ENCODE measurements at places on chromosomes 11 and 22. TPM values are rescaled to one million over a fixed set of nuclear protein-coding genes. Genes with fewer than 3 reads are reported as not detected.

Gene LRRC55
- not detected for total RNA-seq

Gene RASL10A
- 1.5 TPM for total RNA-seq

DNA sequence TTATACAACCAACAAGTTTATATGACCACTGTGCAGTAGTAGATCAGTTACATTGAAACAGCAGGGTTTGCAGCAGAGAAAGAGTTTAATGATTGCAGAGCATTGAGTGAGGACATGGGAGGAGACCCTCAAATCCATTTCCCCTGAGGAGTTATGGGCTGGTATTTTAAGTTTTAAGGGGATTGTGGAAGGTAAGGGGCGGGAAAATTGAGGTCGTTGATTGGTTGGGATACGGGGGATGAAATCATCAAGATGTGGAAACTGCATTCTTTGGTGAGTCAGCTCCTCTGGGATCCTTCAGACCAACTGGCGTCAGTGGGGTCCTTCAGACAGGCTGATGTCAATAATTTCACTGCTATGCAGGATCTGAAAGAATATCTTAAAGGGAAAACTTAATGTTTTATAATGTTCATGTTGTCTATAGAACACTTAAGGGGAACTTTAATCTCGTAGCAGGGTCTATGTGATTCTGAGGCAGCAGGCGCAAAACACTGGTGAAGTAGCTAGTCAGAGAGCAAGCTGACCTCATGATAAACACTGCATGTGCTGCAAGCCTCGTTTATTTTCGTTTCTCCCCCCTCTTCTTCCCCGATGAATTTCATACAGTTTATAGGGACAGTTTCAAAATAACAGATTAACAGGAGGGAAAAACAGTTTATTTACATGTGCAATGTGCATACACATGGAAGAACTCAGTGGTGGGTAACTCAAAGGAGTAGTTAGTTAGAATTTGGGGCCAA, 17.4 kb upstream of the BACE1-AS start:
- DNase-seq = peak; percentile 80

Gene ARVCF
- total RNA-seq = 11.0 TPM

- DNase-seq = no peak
Measured at GRCh38 chr11:12414611-12415010, 37.2 kb downstream of the PARVA start.

GRCh38 chr22:47000888-47001287, 238.4 kb downstream of the TBC1D22A start:
- DNase-seq = no peak

Gene PGA4
- total RNA-seq = 0.86 TPM

DNA sequence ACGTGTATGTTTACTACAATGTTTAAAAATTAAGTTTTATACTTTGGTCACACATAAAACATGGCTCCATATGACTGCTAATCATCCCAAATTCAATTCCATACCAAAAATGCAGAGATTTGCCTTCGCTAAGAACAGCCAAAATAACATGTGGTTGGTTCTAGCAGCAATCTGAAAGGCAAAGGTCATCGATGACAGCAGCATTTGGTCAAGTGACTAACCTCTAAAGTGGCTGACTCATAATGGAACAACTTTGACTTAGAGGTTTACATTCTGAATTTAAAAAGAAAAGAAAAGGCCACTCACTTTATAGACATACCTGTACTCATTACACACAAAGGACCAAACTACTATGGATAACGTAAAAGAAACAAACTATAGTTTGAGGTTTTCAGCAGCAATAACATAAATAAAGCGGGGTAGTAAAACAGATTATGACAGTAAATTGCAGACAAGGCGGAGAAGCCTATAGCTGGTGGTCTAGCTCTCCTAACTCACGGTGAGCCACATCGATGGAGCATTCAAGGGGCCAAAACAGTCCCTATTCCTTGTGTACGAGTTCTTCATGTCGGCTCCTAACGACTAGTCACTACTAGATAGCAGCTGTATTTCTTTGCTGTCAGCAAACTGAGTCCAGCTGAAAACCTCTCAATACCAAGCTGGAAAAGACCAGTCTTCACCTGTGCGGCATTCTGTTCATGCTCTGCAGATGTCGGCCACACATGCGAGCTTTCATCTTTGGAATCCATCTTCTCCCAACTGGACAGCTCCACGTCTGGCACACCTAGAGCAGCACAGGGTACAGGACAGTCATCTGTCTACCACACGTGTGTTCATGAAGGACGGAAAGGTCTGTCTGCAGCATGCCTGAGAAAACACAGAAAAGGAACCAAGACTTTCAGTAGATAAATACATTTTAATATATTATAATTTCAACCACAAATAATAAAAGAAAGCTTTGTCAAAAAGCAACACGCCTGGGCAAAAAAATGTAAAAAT, 42.1 kb downstream of the PRDM10 start:
- peak; percentile 93 for DNase-seq

Gene PYGM
- 1.0 TPM for total RNA-seq

Gene ACCS
- total RNA-seq = 21.3 TPM

Gene PGA3
- total RNA-seq = 0.43 TPM

DNA sequence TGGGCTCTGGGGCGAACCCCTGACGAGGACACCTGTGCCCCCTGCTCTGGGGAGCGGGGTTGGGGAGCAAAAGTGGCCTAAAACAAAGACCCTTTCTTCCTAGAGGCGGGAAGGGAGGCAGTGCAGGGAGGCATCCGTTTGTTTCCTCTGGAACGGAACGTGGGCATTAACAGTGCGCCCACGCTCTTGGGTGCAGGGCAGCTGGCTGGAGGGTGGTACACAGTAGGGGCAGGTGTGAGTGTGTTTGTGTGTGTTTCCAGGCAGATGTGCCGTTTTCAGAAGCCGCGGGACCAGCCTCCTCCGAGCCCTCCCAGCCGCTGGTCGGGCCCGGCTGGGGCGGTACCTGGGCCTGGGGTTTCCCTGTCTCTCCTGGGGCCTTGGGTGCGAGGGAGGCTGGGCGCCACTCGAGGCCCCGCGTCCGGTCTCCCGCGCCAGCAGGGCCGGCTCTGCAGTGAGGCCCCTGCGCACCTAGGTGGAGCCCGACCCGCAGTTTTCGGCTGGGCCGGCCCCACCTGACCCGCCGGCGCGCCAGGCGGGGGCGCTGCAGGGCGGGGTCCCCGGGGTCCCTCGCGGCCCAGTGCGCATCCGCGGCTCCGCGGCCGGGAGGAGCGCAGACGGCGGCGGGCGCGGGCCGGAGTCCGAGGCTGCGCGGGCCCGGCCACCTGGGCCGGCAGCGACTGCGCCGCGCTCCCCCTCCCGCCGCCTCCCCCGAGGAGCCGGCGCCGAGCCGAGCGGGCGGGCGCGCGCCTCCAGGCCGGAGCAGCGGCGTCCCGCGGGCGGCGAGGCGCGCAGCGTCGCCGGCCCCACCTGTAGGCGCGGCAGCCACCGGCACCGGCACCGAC, 1252.7 kb downstream of the BRD1 start:
- peak; percentile 19 for DNase-seq

- DNase-seq = no peak
Measured at GRCh38 chr11:117750357-117750756, 46.7 kb downstream of the DSCAML1 start.

DNA sequence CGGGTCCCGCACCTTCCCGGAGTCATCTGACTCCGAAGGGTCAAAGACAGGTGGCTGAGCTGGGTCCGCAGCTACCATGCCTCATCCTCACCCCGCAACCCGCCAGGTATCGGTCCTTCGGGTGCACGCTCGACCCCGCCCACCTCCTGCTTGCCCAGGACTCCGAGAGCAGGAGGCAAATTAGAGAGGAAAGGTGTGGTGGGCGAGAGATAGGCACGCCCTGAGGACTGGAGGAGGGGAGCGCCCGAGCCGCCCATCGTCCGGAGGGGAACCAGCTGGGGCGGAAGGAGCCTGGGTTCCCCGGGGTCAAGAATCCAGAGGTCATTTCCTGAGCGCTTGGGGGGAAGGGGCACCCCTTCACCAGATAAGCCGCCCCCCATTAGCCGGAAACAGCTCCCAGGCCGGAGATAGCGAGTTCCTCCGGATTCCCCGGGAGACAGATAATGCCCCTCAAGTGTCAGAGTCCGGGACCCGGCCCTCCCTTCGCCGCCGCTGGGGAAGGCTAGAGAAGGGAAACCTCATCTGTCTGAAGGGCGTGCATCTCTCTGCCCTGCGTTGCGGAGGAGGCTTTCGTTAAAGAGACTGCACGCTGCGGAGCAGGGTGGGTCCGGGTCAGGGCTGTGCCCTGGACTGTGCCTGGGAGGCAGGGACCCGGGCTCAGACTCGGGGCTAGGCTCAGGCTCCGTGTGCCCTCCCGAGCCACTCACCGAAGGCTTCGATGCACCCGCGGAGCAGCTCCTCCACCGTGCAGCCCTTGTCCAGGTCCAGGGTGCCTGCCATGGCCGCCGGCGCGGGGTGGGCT, 1.7 kb downstream of the RASGRP2 start:
- no peak for DNase-seq

GRCh38 chr11:27216270-27217149, 146.5 kb downstream of the CCDC34 start:
- peak; percentile 87 for DNase-seq

- no peak for DNase-seq
Measured at GRCh38 chr11:86143087-86144030, 74.5 kb upstream of the PICALM start.

GRCh38 chr11:59171508-59172322, at the start of gene DTX4:
Gene DTX4, plus strand, starts transcription at chr11:59172132. Its CDS starts 464 bp downstream, at chr11:59172596.
- peak; percentile 65 for DNase-seq

GRCh38 chr11:113577356-113578032, 102.3 kb upstream of the DRD2 start:
- no peak for DNase-seq

GRCh38 chr11:3091846-3092602, 34.8 kb upstream of the CARS1 start:
- peak; percentile 17 for DNase-seq

Gene C11orf21
- not detected for total RNA-seq

GRCh38 chr11:36372101-36372771, 76.1 kb downstream of the PRR5L start:
- peak; percentile 96 for DNase-seq

DNA sequence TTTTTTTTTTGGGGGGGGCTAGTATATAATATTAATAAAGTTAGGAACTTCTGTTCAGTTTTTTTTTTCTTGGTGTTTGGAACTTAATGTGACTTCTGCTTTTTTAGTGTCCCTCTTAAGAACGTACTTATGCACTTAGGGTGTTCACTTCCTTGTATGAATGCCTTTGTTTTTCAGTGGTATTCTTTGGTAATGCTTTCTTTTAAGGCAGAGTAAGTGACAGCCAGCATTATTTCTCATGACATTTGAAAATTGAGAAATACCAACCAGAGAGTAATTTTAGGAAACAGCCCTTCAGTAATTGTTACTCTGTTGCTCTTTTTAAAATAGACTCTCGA, 2.4 kb downstream of the GRK3 start:
- DNase-seq = no peak

DNA sequence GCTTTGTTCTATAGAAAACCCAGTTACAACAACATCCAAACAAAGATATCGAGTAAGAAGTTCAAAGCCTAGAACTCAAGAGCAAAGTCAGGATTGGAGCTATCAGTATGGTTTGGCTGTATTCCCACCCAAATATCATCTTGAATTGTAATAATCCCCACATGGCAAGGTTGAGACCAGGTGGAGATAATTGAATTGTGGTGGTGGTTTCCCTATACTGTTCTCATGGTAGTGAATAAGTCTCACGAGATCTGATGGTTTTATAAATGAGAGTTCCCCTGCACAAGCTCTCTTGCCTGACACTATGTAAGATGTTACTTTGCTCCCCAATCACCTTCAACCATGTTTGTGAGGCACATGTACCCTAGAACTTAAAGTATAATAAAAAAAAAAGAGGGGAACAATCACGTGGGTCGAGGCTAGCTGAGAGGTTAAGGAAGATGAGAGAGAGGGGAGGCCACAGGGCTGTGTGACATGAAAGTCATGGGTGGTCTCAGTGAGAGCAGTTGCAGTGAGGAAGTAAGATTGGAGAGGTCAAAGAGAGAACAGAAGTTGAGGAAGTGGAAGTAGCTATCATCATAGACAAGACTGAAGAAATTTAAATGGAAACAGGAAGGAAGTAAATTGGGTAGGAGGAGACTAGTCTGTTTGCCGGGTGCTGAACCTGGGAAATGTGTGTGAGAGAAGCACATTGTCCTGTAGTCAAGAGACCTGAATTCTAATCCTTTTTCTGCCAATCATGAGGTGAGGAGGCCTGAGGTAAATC, 80.1 kb upstream of the CD44 start:
- DNase-seq = no peak
